ENCODE measurements at places on chromosomes 6 and 20.

- DNase-seq, result no peak
Measured at GRCh38 chr20:22824077-22824476, 211.0 kb upstream of the SSTR4 start.

DNA sequence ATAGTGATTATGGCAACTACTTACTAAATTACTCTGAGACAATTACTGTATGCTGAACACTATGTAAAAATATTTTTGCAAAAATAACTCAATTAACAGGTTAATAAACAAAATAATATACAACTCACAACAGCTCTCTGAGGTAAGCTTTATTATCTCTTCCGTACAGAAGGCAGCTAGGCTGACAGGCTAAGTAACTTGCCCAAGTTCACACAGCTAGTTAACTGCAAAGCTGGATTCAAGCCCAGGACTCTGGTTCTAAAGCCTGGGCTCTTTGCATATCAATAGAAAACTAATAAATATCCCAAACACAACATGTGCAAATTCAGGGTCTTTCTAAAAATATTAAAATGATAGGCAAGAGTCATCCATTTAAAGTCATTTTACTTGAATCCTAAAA lies 169.5 kb upstream of the BEND3 start:
- no peak for DNase-seq

- DNase-seq, result no peak
Measured at GRCh38 chr6:169921853-169922824, 170.7 kb downstream of the ERMARD start.

GRCh38 chr6:11242711-11243110 lies 10.2 kb upstream of the NEDD9 start:
- no peak for DNase-seq

Measured in Panc1 (cell line).